A549 treated with ZK216348 at 1 μM for 4 hours (cell line): ENCODE measurements at places on chromosomes 5 and 9. TPM values are rescaled to one million over a fixed set of nuclear protein-coding genes. Genes with fewer than 3 reads are reported as not detected.

Gene CATSPER3
- total RNA-seq = 0.20 to 0.57 TPM (median 0.40 TPM) in 5 replicates

Gene SPATA6L
- 1.8 to 2.5 TPM (median 2.0 TPM) in 5 replicates for total RNA-seq

Gene NEURL1B
- 2.9 to 5.5 TPM (median 4.2 TPM) in 5 replicates for total RNA-seq

Gene MOB3B
- 6.9 to 11.2 TPM (median 9.3 TPM) in 5 replicates for total RNA-seq

Gene PCDHGB7
- 0.05 to 0.08 TPM (median 0.06 TPM) in 3 of 5 replicates, not detected in the others for total RNA-seq
